Activated naive CD4-positive, alpha-beta T cell treated with Interleukin-2 at 50 U/mL for 16 hours (primary cell): ENCODE measurements at places on chromosomes 4 and X.

- DNase-seq = no peak
These were observed 614.6 kb upstream of the CPEB2 start for GRCh38 chr4:14387647-14388046.

DNA sequence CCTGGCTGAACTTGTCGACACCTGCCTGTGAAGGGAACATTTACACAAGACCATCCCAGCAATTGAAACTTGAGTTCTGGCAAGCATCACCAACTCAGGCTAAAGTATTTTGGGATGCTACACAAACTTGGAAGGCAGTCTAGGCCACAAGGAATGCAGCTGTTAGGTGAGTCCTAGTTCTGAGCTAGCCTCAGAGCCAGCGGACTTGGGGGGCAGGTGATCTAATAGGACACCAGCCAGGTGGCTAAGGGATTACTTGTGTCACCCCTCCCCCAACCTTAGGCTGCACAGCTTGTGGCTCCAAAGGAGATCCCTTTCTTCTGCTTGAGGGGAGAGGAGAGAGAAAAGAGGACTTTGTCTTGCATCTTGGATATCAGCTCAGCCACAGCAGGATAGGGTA is 62.3 kb upstream of the DKK2 start:
- DNase-seq = no peak

DNA sequence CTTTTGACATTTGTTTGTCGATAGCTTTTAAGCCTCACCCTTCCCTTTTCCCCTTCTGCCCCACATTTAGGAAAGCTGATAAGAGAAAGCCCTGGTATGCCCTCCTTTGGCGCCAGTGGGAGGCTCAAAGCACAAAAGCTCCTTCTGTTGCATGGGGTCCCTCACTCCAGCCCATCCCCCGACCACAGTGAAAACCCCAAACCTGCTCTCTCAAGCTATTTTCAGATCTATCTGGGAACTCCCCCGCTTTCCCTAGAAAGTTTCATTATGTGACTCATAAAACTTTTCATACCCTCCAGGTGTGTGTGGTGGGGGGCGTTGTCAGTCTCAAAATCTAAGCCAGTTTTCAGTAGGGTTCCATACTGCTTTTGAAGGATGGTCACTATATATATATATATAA is 259.0 kb upstream of the PCDH7 start:
- no peak for DNase-seq

DNA sequence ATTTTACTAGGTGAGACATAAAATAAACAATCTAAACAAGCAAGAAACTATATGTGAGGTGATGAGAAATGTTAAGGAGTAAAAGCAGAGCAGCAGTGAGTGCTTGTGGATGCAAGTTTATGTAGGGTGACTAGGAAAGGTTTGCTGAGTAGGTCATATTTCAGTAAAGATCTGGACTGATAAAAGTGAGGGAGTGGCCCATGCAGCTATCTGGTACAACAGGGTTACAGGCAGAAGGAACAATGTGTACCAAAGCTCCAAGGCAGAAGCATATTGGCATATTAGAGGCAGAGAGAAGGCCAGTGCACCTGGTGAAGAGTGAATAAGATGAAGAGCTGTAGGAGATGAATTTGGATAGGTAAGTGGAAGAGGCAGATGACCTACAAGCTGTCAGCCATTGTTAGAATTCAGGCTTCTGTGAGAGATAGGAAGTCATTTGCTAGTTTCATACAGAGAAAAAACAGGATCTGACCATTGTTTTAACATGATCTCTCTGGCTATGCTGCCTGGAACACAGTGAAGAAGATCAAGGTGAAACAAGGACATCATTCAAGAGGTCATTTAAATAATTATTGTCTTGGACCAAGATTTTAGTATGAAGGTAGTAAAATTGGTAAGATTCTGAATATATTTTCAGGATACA is 274.6 kb downstream of the ANKRD50 start:
- no peak for DNase-seq

DNA sequence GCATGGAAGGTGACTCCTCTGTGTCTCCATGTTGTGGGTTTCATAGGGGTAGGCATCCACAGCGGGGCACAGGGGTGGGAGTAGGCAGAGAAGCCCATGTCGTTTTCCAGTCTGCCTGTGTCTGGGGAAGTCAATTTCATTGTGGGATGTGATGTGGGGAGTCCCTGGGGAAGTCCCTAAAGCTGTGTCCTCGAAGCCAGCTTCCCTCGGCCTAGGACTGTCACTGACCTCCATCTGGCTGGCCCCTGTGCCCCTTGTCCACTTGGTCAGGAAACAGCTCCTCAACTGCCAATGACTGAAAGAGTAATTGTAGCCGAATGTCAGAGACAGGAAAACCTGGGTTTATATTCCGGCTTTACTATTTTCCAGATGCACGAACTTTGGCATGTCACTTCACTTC is 109.6 kb downstream of the DRD5 start:
- DNase-seq = no peak

GRCh38 chr4:115945026-115945425 is 831.6 kb upstream of the NDST4 start:
- no peak for DNase-seq

DNA sequence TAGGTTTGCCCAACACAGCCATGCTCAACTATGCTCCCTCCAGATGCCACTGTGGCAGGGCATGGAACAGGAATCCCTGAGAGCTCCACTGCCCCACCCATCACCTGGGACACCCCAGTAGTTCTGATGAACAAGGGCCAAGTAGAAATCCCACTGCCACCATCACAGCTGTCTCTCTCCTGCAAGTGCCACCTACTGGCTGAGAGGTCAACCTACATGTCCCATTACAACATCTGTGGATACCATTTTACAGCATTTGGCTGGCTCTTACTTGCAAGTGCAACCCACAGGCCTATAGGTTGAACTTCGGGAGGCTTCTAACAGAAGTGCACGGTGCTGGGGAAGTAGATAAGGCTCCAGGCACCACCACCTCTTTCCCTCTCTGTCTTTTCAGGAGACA is 142.5 kb downstream of the CXXC4 start:
- DNase-seq = no peak
